NK-92 treated with Interleukin-12 subunit alpha and Interleukin-12 subunit beta, amount 100 ng/mL, for 24 hours (cell line): ENCODE measurements at places on chromosomes 4 and X.

- no peak for DNase-seq
These were observed 44.5 kb downstream of the SORCS2 start for GRCh38 chr4:7236847-7237246.

DNA sequence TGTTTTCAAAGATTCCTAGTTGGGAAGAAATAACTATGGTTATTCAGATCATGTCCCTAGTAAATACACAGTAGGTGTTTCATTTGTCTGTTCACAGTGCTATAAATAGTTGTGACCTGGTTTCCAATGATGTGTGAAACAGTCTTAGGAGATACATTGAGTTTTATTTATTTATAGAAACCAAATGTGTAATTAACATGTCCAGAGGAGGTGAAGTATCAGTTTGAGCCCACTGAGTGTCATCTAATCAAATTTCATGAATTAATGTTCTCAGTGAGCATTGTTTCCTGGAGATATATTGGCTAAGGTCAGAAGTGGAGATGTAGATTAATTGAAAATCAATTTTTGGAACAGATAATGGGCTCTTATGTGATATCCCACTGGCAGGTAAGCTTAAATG is 996.3 kb downstream of the FSTL5 start:
- no peak for DNase-seq

- DNase-seq = no peak
These were observed 83.2 kb downstream of the SHROOM3 start for GRCh38 chr4:76518241-76518640.

DNA sequence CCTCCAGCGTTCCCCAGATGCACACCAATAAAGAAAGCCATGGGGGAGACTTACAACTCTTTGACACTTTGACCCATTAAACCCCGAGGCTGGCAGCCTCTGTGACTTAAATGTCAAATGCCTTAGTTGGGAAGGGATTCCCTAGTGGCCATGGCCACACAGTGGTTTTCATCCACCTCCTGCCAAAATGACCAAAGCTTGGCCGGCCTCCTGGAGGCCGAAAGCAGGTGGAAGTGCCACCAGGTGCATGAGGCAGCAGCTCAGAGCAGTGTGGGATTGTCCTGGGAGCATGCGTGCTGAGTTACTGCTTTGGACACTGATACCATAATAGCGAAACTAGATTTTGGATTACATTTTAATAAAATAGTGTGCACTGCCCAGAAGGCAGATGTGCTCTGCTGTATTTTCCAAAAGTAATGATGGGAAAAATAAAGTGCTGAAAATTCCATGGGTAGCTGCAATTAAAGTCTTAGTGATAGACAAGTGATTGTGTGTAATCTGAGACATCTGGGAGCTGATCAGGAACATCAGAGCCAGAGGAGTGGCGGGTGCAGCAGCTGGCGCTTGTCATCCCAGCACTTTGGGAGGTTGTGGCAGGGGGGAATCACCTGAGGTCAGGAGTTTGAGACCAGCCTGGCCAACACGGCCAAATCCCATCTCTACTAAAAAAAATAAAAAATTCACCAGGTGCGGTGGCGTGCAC is 39.8 kb upstream of the TADA2B start:
- no peak for DNase-seq

GRCh38 chrX:30593440-30594200 is 16.1 kb upstream of the TASL start:
- DNase-seq = peak; percentile 0

- DNase-seq = no peak
These were observed 42.1 kb upstream of the SH3RF1 start for GRCh38 chr4:169312690-169313422.
